Activated CD8-positive, alpha-beta memory T cell treated with anti-CD3 and anti-CD28 coated beads, Interleukin-2, amount 10 ng/mL, durations not matched to agents 7 days and 5 days (primary cell): ENCODE measurements at places on chromosomes 1 and 21. TPM values are rescaled to one million over a fixed set of nuclear protein-coding genes. Genes with fewer than 3 reads are reported as not detected.

BEND5 gene
- 1.9 TPM for total RNA-seq

CYP4A11 gene
- not detected for total RNA-seq

TTC22 gene
- total RNA-seq: 17.9 TPM

BACE2 gene
- total RNA-seq: 2.4 TPM

IQGAP3 gene
- total RNA-seq: 31.3 TPM

CHIA gene
- total RNA-seq: not detected

DNA sequence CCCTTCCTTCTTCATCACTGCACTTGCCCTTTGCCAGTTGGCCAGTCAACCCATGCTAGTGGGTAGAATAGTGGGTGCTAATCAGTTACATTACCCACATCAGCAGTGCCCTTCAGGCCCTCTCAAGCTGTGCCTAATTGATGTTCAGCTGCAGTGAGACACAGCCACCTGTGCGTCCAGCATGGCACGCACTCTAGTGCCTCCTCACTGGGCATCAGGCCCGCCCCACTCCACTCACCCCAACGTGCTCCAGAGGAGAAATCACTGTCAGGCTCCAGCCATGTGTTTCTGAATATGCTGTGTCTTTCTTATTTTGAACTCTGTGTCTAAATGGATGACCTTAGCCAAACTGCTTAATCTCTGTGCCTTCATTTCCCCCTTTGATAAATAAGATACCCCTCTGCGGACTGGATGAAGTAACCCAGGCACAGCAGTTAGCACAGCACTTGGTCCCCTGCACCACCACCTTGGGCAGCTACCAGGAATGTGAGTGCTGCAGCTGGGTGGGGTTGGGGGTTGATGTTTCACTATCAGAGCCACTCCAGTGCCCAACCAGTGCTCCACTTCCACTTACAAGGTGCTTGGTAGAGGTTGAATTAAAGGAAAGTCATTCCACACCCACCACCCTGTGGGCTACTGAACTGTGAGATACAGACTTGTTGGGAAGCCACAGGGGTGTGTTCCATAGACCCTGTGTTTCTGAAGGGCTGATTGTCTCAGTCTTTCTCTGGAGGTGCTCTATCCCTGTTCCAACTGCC, 8.9 kb upstream of the ADORA3 start:
- DNase-seq: no peak

DNA sequence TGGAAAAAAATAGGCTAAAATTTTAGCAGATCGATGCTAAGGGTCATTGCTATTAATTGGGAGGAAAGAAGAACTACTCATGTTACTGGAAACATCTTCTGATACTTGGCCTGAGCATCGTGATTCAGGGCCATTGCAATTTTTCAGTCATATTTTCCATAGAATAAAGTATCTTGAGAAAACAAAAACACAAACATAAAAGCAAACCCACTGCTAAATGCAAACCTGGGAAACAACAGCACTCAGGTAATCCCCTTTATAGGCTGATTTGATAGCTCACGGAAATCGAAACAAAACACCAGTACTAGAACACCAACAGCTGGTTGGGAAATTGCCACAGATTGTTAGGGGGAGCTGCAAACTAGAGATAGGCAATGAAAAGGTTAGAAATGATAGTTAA, 172.9 kb upstream of the ESRRG start:
- DNase-seq: no peak

- DNase-seq: no peak
Measured at GRCh38 chr21:17197996-17198395, 314.8 kb upstream of the CXADR start.

GRCh38 chr1:22536506-22536905, 26.8 kb upstream of the EPHA8 start:
- DNase-seq: no peak

- DNase-seq: no peak
Measured at GRCh38 chr1:30232288-30232899, 491.0 kb downstream of the MATN1 start.

- peak; percentile 68 for DNase-seq
Measured at GRCh38 chr1:109933856-109934711, 23.4 kb downstream of the CSF1 start.

- no peak for DNase-seq
Measured at GRCh38 chr1:3662080-3662671, 9.9 kb downstream of the TP73 start.

DNA sequence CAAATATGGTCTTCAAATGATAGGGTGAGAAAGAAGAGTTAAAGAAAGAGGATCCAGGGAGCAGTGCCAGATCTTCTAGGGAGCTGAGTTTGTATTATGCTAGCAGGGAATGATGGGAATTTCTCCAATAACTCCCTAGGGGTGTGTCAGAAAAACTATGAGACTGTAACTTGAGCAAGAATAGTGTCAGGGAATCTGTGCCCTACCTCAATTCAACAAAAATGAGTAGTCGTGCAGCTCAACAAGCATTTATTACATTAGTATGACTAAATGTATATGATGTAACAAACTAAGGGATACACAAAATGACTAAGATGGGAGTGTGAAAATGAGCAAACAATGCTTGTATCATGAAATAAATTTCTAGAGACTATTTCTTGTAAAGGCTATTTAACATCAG, 24.2 kb downstream of the SPAG17 start:
- no peak for DNase-seq

GRCh38 chr1:20472121-20472520, 13.9 kb downstream of the CAMK2N1 start:
- DNase-seq: no peak

DNA sequence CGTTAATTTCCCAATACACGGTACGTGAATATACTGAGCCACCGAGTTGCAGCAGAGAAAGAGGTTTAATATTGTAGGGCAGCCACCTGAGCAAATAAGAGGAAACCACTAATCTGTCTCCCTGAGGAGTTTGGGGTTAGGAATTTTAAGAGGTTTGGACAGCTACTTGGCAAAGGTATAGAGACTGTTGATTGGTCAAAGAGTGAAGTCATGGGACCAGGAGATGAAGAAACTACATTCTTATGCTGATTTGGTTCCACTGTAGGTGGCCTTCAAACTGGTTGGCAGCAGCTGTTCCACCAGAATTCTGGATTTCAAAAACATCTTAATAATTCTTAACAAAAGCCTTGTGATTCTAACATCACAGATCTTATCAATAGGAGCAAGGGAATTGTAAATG, 485.4 kb upstream of the PRMT6 start:
- no peak for DNase-seq
